ENCODE measurements at places on chromosomes 2 and 18.

GRCh38 chr18:9705183-9705829, 2.8 kb upstream of the RAB31 start:
- DNase-seq, result no peak

DNA sequence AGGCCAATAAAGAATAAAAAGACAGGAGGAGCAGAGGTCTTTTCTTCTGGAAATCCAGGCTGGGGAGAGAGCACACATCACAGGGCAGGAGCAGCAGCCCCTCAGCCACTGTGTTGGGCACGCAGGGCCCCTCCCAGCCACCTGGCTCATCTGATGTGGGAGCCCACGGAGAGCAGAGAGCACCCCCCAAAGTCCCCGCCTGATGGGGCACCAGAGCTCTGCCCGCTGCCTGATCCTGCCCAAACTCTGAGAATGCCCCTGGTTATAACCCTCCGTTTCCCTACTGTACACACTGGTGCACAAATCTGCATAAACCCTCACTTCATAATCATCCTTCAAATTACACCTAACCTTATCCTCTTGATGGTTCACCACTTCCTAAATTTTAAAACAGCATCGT, 111.3 kb downstream of the HDAC4 start:
- no peak for DNase-seq

GRCh38 chr18:9852266-9853081, 33.3 kb upstream of the TXNDC2 start:
- no peak for DNase-seq

DNA sequence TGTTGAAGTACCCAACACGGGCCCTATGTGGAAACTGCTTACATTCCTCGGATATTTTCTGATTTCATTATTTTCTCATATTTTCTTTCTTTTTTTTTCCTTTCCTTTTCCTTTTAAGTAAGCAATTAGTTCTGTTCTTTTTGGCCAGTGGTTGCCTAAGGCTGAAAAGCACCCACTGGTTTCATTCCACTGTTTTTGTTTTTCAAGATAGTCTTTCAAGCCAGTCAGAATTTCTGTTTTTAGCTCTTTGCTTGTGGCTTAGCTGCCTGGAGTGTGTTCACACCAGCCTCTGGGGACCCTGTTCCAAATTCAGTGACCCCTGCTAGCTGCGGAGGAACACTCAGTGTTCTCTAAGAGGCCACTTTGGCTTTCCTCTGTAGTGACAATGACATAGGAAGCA, 73.6 kb downstream of the NRP2 start:
- no peak for DNase-seq

Data from kidney tubule cell (primary cell).